CD4-positive, alpha-beta T cell treated with Interferon alpha-2 for 1 hour (primary cell): ENCODE measurements at places on chromosomes 1 and 21.
A peak's percentile ranks its signal among the peaks of the same experiment; 100 is the strongest.

- no peak for DNase-seq
These were observed 34.5 kb upstream of the USP25 start for GRCh38 chr21:15695241-15695640.

GRCh38 chr1:29786195-29786594, 549.9 kb downstream of the PTPRU start:
- DNase-seq: no peak

- DNase-seq: no peak
These were observed 13.7 kb upstream of the SRP9 start for GRCh38 chr1:225763716-225764548.

DNA sequence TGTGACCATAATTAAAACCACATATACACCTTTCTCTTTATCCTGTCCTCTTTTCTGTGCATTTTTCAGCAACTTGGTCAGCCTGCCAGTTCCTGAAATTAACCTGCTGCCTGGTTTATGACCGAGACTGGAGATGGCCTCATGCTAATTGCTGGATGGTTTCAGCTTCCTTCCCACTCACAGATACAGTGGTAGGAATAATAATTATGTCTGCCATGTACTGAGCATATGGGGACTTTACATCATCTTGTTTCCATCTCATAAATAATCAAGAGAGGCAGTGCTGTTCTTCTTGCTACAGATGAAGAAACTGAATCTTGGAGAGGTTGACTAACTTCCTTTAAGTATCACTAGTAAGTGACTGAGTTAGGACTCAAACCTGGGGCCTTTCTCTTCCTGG, 148.2 kb downstream of the NOS1AP start:
- no peak for DNase-seq

DNA sequence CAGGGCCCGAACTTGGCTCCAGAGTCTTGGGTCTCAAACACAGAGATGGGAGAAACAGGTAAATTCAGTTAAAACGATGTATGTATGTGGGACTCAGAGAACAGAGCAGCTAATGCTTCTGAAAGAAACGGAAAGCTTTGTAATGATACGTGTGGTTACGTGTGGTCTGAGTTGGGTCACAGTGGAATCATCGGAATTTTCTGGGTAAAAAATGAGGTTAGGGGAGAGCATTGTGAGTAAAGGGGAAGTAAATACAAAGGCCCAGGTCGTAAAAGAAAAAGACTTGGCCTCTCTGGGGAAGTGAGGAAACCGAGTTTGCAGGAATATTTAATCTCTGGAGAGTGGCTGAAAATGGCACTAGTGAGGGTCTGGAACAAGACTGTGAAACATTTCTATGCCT, 8.3 kb downstream of the NHLH2 start:
- DNase-seq: no peak

GRCh38 chr1:155126556-155127104, 1.0 kb upstream of the EFNA1 start:
- peak; percentile 48 for DNase-seq

- no peak for DNase-seq
These were observed 14.7 kb upstream of the RGS2 start for GRCh38 chr1:192793983-192794767.

DNA sequence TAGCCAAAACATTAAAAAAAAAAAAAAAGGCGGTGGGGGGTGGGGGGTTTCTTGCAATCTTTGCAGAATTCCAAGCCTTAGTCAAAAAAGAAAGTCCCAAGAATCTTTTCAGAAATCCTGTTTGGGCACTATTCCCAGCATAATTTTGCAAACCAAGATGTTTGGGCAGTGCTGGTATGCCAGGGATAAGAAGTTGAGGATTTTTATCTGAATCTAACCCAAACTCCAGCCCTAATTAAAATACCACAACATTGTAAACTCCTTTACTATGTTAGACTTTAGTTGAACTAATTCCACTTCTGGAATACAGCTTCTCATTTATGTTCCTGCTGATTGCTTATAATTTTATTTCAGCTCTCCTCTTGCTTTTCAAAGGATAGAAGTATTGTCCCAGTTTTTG, 504.1 kb upstream of the ADGRL2 start:
- no peak for DNase-seq

DNA sequence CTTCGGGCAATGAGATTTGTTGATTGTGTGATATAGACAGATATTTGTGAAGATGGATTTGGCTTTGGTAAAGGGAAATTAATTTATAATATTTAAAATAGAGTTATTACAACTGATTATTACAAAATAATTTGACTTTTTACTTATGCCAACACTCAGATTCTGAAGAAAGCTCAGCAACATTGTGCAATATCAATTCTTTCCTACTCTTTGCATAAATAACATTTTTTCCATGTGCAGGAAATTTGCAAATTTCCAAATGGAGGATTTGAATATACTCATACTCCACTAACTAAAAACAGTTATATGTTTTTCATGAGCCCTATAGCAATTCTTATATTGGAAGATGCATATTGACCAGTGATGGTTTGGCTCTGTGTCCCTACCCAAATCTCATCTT, 676.4 kb upstream of the ADAMTS5 start:
- DNase-seq: no peak

GRCh38 chr1:57719274-57719673, 295.4 kb upstream of the DAB1 start:
- DNase-seq: no peak

GRCh38 chr1:46184920-46185658, 8.8 kb upstream of the P3R3URF start:
- no peak for DNase-seq

DNA sequence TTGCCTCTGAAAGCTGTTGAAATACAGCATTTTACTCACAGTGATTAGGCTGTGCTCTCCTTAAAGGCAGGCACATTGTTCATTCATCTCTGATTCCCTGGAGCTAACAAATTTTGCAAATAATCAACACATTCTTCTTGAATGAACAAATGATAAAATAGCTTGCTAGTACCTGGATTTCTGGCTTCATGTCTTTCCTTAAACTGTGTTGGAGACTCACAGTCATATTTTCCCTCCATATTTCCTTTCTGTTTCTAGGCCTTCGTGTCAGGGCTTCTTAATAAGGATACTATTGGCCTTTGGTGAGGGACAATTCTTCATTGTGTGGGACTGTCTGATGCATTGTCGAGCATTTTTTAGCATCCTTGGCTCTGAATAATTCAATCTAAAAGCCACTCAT, 9.7 kb downstream of the HSD11B1 start:
- DNase-seq: no peak

DNA sequence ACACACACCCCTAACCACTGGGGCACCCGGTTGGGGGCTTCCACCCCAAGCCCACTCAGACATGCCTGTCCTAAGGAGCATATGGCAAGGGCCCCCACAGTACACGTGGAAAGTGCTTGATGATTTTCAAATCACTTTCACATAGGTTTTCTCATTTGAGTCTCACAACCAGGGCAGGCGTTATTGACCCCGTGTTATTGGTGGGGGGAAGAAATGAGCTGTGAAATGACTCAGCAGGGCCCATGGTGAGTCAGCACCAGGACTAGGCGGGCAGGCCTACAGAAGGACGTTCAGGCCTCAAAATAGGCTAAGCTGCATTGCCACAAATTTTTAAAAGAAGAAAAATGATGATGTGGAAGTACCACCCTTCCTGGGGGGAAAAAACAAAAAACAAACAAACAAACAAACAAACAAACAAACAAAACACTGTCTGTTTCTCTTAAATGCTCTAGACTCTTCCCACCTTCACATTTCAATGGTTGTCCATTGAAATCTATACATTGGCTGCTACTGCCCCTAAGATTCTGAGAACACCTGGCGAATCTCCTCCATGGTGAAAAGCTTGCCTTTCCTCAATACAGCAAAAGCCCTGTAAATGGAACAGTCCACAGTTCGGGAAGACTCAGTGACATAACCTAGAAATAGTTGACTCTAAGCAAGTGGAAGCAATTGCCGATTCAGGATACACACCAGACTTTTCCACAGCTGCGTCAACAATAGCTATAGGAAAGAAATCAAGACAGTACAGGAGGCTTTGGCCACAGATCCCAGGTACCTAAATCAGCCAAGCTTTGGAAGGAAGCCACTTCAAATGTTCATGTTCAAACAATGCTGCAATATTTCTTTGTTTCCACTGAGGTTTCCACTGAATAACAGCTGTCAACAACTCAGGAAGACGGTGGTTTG, 234.7 kb downstream of the TOMM20 start:
- DNase-seq: no peak

GRCh38 chr1:239944666-239945065, 147.0 kb upstream of the FMN2 start:
- DNase-seq: no peak
